ENCODE measurements at places on chromosomes 3 and 15.

DNA sequence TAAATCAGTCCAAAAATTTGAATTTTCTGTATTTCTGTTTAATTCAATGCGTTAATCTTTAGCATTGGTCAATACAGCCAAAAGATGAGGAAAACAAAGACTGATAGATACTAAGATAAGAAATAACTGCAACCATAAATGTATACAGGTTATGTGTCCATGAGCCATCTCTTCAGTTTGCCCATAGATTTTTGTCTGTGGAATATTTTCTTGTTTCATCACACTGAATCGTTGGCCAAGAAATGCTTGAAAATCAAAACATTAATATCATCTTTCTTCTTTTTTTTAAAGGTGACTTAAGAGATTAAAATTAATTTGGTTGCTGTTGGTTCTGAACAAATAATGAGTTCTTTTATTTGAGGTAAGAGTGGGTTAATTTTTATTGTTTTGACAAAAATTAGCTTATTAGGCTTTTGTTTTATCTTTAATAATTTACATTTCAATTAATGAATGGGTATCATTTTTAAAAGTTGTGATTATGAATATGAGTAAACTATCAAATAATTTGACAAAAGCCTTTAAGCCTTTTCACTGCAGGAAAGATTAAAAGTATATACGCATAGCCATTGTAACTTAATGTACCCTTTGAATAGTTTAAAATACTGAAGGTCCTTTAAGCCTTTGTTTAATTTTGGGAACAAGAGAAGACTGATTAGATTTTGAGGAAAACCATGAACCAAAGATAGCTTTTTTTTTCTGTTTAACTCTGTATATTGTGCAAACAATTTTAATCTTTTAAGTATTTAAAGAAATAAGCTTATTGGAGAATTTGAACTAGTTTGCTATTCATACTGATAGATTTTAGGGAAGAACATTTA, 14.7 kb upstream of the CHD2 start:
- DNase-seq: no peak

DNA sequence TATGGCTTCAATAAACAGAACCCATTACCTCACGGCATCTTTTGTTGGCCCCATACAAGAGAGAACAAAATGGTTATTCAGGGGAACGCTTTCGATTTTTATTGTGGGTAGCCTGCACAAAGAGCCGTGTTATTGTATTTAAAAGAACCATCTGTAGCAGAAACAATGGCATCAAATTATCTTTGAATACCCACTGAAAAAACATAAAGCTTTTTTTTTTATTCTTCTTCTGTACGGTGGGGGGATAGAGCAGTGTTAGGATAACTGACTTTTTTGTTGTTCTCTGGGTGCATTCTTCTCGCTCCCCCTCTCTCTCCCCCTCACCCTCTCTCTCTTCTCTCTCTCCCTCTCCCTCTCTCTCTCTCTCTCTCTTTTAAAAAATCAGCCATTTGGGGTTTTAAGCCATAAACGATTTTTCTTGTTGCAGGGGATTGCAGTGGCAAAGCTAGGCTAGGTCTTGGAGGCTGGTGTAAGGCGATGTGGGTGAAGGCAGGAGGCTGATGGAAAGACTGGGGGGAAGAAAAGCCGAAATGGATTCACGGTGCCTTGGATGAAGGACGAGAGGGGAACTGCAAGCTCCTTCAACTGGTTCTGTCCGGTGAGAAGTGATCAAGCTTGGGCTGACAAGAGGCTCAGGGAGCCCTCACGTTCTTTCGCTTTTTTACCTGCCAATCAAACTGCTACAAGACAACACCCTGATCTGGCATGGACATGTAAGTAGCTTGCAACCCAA, 12.4 kb upstream of the SOX2 start:
- no peak for DNase-seq

GRCh38 chr3:11312166-11312565, 40.0 kb downstream of the ATG7 start:
- no peak for DNase-seq

- DNase-seq: no peak
Observed at GRCh38 chr3:33681667-33682066, 36.4 kb downstream of the CLASP2 start.

DNA sequence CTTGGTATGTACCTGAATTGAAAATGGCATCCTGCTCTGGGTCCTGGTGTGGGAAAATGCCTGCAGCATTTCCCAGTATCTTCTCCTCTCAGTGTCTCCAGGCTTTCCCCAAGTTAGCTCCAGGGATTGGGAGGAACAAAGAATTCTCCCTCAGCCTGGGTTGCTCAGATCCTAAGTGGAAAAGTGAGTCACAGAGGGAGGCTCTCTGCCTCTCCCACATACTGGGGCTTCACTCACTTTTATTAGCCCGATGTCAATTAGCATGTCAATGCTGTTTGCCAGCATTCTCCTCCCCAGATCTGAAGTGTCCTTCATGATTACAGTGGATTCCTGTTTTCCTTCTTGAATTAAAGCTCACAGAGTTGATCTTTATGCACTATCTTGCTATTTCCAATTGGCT, 655.0 kb downstream of the EPHA3 start:
- DNase-seq: no peak

- DNase-seq: no peak
Observed at GRCh38 chr15:28116521-28117431, 17.7 kb upstream of the OCA2 start.

- no peak for DNase-seq
Observed at GRCh38 chr3:48268936-48269561, 28.1 kb downstream of the ZNF589 start.

DNA sequence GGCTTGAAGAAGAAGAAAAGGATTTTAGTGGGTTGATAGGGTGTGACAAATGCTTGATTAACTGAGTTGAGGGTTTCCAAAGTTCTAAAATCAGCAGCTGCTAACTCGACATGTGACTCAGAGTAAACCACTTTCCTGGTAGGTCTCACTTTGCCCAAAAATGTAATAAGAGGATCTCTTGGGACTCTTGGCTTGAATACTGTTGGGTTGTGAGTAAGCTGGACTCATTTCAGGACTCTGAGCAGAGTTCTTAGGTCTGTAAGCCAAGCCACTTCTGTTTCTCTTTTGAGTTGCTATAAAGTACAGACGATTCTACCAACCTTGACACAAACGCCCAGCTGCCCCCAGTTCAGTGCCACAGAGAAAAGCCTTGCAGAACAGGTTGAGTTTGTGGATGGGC, 241.1 kb downstream of the ZNF621 start:
- DNase-seq: no peak

- no peak for DNase-seq
Observed at GRCh38 chr15:87961851-87962420, 294.6 kb downstream of the NTRK3 start.

- DNase-seq: no peak
Observed at GRCh38 chr3:153070511-153070868, 91.5 kb upstream of the RAP2B start.

DNA sequence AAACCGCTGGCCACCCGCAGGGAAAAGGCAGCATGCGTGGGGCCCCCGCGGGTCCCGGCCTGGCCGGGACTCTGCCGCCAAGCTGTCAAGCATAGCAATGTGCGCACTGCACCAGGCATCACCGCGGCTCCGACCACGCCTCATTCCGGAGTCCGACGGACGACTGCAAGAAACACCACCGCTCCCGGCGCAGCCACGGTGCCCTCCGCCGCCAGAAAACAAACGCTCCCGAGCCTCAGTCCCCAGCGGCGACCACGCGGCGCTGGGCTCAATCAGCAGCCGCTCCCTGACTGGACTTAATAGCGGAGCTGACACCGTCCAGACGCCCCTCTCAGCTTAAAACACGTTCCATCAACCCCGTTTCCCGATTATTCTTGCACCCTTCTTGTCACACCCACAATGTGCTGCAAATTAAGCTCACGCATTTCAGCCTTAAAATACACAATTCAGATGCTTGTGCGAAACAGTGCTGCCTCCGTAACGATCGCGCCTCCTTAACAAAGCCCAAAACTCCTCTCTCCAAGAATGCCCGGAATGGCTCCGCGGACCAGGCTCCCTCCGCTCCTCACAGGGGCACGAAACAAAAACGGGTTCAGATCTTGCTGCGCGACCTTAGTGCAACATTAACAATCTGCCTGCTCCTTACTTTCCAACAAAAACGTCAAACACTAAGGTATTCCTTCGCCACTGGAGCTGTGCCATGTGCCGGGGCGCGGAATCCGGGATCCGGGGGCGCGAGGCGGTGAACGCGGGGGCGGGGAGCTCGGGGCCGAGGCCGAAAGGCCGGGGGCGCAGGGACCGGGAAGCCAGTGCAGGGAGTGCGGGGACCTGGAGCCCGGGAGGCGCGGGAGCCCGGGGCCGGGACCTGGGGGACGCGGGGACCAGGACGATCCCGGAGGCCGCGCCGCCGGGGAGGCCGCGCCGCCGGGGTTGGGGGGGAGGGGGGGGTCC, 655 bp downstream of the CYFIP1 start:
- DNase-seq: no peak
